Stimulated activated CD8-positive, alpha-beta memory T cell treated with anti-CD3 and anti-CD28 coated beads, Interleukin-15, amount 100 ng/mL, for 48 hours (primary cell): ENCODE measurements at places on chromosomes 7 and 10.

- peak; percentile 73 for DNase-seq
These were observed 3.9 kb downstream of the UBE2H start for GRCh38 chr7:129948877-129949291.

- DNase-seq: peak; percentile 12
These were observed 134.8 kb upstream of the NAMPT start for GRCh38 chr7:106419455-106420182.

DNA sequence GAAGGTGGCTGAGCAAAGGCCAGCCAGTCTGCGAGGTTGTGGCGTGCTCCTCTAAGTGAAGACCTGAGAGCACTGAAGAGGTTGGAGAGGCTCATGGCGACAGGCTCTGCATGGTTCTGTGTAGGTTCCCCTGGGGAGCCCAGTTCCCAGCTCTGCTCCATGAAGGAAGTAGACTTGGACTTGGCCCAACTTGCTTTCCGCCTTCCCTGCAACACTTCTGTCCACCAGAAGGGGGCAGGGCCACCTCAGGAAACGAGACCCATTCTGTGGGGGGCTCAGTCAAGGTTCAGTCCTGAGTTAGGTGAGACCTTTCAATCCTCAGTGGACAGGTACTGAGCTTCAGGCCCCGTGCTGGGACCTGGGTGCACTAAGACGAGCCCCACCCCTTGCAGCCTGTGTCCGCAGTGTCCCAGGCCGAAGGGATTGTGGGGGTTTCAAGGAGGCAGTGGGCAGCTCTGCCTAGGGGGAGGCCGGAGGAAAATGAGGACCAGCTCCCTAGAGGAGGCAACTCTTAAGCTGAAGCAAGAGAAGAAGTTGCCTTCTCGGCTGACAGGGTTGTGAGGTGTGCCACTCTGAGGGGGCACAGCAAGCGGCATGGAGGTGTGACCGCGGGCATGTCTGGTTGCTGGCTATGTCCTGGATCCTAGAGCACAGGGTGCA lies 15.0 kb upstream of the PCBD1 start:
- no peak for DNase-seq

DNA sequence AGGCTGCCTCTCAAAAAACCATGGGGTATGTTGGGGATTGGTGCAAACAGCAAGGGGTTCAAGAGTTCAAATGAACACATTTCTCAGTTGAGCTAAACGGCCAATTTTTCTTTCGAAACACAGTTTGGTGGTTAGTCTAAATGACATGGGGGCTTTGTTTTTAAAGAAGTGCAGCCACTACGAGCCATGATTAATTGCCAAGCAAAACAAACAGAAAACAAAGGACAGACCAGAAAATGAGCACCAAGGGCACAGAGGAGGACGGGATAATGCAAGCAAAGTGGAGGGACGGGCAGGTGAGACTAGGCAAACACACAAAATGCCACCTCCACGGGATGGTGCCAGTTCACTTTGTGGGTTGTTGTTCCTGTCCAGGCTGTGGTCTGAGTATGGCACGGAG lies 64.5 kb upstream of the PDLIM1 start:
- DNase-seq: no peak

DNA sequence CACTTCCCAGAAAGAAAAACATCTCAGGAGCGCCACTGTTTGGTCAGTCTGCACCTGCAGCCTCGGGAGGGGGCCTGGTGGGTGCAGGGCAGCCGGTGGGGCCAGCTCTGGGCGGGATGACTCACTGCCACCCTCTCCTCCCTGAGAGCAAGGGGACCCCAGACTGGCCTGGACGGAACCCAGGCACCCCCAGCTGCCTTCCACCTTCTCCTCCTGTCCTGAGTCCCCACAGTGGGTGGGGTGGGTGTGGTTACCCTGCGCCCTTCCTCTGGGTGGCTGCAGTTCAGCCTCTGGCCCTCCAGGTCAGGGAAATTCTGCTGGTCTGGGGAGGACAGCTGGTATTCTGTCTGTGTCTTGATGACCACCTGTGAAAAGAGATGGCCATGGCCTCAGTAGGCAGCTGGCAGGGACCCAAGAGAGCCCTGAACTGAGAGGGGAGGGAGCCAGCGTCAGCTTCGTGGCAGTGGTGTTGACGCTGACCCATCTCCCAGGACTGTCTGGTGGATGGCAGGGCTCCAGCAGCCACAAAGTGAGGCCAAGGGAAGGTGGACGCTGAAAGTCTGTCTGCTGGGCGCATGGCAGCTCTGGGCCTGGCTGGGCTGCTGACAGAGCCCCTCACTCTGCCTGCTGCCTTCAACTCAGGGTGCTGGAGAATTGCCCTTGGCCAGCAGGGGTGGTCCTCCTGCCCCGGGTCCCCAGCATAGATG lies 8.9 kb downstream of the CALY start:
- DNase-seq: no peak

DNA sequence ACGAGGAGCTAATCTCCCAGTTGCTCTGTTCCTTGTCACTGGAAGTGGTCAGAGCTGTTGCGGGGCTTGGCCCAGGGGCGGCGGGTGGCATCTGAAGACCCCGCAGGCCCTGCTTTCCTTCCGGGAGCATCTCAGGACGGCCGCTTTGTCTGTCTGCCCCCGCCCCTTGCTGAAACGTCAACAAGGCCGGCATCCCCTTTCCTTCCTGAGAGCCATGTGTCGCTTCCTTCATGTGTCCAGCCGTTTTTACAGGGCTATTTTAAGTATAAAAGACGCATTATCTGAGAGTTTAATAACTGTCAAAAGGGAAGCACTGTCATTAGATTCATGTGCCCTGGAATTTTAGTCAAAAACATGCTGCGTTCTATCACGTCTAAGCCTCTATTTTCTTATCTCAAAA lies 110.4 kb downstream of the CUX1 start:
- DNase-seq: no peak
